Astrocyte of the spinal cord (primary cell): ENCODE measurements at places on chromosomes 5 and 9.
A peak's percentile ranks its signal among the peaks of the same experiment; 100 is the strongest.

- no peak for DNase-seq
These were observed 11.0 kb upstream of the NANS start for GRCh38 chr9:98045234-98046179.

GRCh38 chr5:157917899-157918809 lies 59.2 kb upstream of the CLINT1 start:
- DNase-seq = peak; percentile 68

- DNase-seq = no peak
These were observed 75.5 kb upstream of the LHFPL2 start for GRCh38 chr5:78724061-78724460.

DNA sequence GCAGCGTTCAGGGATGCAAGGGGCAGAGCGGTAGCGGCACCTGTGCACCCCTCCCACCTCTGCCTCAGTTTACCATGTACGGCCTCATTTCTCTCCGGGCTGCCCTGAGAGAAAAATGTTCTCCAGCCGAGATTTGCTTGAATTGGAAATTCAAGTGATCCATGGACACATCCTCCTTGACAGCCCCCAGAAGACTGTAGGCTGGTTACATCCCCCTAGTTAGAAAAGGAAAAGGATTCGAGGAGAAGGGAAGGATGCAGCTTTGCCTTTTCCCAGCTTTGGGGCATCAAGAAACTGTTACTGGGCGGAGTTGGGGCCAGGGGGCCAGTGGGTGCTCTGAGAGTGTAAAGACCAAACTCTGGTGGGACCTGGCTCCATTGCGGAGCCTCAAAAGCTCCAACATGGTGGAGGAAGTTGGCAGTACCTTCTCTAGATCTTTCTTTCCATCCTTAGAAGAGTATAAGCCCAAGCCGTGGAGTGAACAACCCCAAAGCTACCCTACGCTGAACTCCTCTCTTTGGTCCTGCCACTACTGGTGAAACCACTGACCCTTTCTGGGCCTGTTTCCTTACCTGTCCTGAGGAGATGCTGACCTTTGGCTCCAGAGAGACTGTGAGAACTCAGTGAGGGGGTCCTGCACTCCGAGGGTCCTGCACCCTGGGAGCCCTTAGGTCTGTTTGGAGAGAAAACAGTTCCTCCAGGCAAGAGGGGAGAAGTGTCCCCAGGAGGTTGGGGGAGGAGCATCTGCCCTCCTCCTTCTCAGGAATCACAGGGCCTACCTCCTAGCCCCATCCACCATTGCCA lies 1.0 kb upstream of the BARX1 start:
- no peak for DNase-seq

DNA sequence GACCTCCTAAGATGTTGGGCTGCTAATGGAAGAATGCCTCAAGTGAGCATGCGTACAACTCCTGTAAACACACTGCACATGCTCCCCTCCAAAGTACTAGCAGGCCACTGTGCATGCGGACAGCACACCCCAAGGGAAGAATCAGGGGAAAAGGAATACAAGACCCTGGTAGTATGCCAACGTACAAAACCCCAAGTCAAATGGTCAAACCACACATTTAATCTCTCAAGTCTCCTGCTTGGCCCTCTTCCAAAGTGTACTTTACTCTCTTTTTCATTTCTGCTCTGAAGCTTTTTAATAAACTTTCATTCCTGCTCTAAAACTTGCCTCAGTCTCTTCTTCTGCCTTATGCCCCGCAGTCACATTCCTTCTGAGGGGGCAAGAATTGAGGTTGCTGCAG lies 466.4 kb downstream of the DMRTA1 start:
- no peak for DNase-seq

DNA sequence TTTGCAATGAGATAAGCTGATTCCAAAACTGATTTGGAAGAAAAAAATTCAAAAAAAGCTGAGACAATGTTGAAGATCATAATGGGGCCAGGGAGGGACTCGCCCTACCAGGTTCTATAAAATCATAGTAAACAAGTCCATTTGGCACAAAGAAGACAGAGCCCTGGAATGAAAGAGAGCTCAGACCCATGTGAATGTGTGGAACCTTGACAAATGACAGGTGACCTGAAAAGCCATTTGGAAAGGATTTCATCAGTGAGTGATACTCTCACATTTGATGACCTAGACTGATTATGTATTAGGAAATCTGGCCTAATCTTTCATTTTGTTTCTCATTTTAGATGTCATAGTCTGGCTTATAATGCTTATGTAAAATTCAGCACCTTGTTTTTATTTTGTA lies 26.8 kb downstream of the SPTAN1 start:
- no peak for DNase-seq

GRCh38 chr9:136799079-136799853 lies 3.1 kb downstream of the CCDC183 start:
- no peak for DNase-seq

- DNase-seq = peak; percentile 82
These were observed 97.1 kb downstream of the UNC13B start for GRCh38 chr9:35258660-35259474.

DNA sequence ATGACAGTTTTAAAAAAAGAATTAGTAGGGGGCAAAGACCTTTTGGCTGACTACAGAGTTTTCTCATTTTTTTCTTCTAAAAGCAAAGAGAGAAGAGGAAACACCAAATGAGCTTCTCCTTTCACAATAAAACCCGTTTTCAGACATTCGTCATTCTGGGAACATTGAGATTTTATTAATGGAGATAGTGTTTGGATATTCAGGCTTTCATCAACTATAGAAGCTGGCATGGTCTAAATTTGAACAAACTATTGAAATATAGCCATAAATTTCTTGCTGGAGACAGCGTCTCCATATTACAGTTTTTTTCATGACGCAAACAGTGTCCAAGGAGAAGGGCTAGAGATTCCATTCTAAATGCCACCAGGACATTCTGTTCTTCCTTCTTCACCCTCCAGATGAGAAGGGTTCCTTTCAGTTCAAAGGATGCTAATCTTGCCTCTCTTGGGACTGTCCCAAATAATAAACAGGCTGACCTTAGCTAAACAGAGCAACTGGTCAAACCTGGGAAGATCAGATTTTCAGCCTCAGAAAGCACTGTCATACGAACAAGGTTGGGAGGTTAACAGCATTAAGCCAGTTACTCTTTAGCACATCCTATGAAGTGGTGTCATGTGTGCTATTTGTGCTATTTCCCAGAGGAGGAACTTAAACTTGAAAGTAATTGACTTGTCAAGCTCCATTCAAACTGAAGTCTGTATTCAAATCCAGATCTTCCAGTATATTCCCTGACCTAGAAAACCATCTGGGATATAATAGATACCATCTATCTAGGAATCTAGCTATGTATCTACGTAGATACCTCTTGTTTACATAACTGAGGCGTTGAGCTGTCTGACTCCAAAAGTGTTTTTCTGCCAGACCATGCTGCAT lies 125.6 kb downstream of the LPAR1 start:
- no peak for DNase-seq

- no peak for DNase-seq
These were observed 33.3 kb downstream of the ACOT12 start for GRCh38 chr5:81360640-81361039.

GRCh38 chr5:167753725-167754490 lies 537.5 kb upstream of the WWC1 start:
- no peak for DNase-seq

- DNase-seq = peak; percentile 84
These were observed 25.9 kb upstream of the IL17B start for GRCh38 chr5:149404746-149405549.

DNA sequence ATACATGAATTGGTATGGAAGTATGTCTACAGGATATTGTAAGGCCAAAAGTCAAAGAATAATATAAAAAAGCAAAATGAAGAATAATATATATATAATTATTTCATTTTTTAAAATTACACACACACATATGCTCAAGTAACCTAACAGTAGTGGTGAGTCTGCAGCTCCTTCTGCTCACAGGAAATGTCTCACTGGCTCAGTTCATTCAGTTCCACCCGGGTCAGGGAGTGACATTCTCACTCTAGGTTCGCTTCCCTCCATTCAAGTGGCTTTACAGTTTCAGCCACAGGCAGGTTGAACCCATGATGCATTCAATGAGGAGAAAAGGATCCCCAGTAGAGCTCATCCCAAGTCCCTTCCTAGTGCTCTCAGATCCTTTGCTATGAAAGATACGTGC lies 90.8 kb downstream of the SUSD1 start:
- no peak for DNase-seq

- DNase-seq = no peak
These were observed 20.0 kb downstream of the OR2V1 start for GRCh38 chr5:181111010-181111409.

- peak; percentile 34 for DNase-seq
These were observed 452.3 kb upstream of the PTGER4 start for GRCh38 chr5:40227366-40227765.

GRCh38 chr9:104896131-104896530 lies 31.8 kb downstream of the ABCA1 start:
- DNase-seq = no peak

- DNase-seq = no peak
These were observed 276.7 kb downstream of the PLK2 start for GRCh38 chr5:58183078-58183785.

DNA sequence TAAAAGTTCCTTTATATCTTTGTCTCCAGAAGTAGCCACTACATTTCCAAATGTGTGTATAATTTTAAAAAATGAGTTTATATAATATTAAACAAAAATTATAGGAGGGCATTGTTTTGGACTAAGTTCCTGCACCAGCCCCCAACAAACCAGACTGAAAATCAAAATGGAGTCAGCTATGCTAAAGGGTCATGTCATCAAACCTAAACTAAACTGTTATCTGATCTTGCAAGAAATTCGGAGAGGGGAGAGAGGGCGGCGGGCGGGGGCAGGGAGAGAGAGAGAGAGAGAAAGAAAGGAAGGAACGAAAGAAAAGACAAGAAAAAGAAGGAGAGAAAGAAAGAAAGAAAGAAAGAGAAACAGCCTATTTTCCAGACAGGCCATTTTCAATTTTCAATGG lies 63.5 kb downstream of the DOCK2 start:
- no peak for DNase-seq

DNA sequence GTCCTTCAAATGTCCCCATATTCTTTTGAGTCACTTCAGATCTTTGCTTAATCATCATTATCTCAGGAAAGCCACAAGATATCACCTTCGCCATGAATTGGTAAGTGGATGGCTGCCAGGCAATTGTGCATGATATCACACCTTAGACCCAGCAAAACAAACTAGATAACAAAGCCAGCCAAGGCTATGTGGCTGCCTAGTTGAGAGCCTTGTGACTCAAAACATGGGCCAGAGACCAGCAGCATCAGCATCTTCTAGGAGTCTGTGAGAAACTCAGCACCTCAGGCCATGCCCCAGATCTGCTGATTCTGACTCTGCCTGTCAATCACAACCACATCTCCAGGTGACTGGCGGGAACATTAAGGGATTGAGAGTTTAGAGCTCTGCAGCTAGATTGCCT lies 82.8 kb downstream of the SLIT3 start:
- DNase-seq = no peak

- no peak for DNase-seq
These were observed 209.6 kb upstream of the IRX1 start for GRCh38 chr5:3385991-3386519.

GRCh38 chr5:104189031-104189430 lies 626.4 kb upstream of the NUDT12 start:
- peak; percentile 90 for DNase-seq

GRCh38 chr5:57432876-57433275 lies 49.7 kb downstream of the ACTBL2 start:
- no peak for DNase-seq

- no peak for DNase-seq
These were observed 234.0 kb upstream of the NMUR2 start for GRCh38 chr5:152638996-152639552.

GRCh38 chr5:112228667-112229066 lies 190.4 kb downstream of the EPB41L4A start:
- DNase-seq = peak; percentile 60

DNA sequence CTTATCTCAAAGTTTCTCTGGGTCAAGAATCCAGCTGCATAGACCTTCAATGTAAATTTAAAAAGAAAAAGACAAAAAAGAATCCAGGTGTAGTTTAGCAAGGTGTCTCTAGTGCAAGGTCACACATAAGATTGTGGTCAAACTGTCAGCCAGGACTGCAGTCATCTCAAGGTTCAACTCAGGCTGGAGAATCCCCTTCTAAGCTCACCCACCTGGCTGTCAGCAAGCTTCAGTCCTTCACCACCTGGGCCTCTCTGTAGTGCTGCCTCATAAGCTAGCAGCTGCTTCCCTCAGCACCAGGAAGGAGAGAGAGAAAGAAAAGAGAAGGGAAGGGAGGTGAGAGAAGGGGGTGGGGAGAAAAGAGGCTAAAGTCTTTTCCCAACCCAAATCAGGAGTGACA lies 146.7 kb downstream of the ACTL7B start:
- DNase-seq = no peak

DNA sequence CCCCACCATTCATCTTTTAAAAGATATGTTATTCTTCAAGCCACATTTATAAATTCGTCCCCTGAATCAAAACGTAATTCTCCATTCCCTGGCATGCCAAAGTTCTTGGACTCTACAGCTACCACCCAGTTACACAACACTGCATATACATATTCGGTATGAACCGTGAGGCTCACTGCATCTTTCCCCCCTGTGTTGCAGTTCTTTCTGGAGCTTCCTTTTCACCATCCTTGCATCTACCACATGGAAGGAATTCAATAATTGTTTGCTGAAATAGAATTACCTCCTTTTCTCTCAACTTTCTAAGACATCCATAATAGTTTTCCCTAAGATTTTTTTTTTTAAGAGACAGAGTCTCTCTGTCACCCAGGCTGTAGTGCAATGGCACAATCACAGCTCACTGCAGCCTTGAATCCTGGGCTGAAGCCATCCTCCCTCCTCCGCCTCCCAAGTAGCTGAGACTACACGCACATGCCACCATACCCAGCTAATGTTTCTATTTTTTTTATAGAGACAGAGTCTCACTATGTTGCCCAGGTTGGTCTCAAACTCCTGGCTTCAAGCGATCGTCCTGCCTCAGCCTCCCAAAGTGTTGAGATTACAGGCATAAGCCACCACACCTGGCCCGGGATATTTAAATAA lies 3.3 kb downstream of the LPAR1 start:
- DNase-seq = no peak

DNA sequence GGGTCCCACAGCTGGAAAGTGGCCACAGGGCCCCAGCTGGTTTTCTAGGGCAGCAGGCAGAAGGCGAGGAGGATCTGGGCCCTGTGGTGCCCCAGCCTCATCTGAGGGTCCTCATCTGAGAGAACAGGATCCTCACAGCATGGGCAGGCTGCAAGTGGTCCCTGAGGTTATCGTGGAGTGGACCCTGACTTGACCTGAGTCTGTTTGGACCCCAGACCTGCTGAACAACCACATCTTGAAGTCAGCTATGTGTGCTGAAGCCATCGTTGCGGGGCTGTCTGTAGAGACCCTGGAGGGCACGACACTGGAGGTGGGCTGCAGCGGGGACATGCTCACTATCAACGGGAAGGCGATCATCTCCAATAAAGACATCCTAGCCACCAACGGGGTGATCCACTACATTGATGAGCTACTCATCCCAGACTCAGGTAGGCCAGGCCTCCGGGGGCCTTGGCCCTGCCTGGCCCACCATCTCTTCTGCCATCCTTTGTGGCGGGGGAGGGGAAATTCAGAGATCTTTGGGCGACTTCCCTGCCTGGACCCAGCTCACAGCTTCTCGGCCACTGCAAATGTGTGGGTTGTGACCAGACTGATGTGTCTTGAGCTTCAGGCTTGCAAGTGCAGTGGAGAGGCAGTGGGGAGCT lies 24.0 kb downstream of the TGFBI start:
- no peak for DNase-seq
